ENCODE measurements at places on chromosomes 16 and 17.

- DNase-seq = no peak
Measured at GRCh38 chr17:81130385-81131361, 34.6 kb upstream of the PVALEF start.

DNA sequence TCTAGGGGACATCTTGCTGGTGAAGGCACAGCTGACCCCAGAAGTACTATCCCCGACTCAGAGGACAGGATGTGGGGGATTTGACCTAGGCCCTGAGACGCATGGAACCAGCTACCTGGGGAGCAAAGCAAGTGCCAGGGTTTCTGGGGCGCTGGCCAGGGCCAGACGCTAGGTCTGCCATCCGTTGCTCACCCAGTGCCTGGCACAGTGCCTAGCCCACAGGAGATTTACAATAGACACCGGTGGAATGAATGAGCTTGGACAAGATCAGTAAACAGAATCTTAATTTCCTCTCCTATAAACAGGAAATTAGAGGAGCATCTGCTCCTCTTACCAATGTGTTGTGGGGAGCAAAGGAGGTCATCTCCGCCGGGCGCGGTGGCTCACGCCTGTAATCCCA is 5.0 kb downstream of the RPRML start:
- DNase-seq = no peak

- DNase-seq = no peak
Measured at GRCh38 chr17:50029185-50029584, 26.7 kb upstream of the ITGA3 start.

GRCh38 chr17:49634485-49634860 is 43.4 kb downstream of the SPOP start:
- no peak for DNase-seq

- DNase-seq = no peak
Measured at GRCh38 chr17:27778183-27778582, 22.1 kb downstream of the NOS2 start.

- DNase-seq = peak; percentile 43
Measured at GRCh38 chr16:21646721-21647561, 5.5 kb downstream of the IGSF6 start.

- no peak for DNase-seq
Measured at GRCh38 chr17:56808503-56808902, 25.2 kb downstream of the C17orf67 start.

DNA sequence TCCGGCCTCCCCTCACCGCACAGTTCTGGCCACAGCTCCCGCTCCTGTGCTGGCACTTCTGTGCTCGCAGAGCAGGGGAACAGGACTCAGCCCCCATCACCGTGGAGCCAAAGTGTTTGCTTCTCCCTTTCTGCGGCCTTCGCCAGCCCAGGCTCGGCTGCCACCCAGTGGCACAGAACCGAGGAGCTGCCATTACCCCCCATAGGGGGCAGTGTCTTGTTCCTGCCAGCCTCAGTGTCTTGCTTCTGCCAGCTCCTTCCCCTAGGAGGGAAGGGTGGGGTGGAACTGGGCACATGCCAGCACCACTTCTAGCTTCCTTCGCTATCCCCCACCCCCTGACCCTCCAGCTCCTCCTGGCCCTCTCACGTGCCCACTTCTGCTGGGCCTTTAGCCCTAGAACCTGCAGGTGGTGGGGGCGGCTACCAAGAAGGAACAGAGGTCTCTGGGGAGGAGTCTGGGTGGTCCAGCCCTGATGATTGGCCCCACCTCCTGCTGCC is 645 bp upstream of the ELMO3 start:
- DNase-seq = peak; percentile 70

DNA sequence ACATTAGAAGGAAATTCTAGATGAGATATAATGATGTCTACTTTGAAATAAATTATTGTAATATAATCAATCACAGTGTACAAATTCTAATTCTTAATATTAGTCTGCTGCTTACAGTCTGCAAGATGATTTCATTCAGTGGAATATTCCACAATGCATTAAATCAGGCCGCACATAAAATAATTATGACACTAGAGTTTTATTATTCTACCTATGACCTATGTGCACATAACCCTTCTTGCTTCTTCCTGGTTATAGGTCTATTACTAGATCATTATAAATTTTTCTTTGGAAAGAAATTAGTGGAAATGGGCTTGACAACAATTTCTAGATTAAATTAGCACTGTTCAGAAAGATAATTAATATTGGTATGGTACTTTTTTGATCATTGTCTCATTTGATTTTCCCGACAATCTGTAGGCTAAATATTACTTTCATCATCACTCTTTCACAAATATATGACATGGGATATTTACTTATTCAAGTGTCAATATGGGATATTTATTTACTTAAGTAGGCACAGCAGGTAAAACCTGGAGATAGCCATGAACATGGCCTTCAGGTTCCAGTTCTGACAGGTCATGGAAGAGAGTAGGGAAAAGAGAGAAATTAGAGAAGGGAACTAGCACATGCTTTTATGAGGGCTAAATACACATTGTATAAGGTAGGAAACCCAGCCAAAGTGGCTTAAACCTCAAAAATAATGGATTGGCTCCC is 476.4 kb downstream of the TOX3 start:
- no peak for DNase-seq

GRCh38 chr16:49592546-49593423 is 219.2 kb downstream of the C16orf78 start:
- DNase-seq = peak; percentile 61

GRCh38 chr16:22161999-22162655 is at the start of gene SDR42E2:
TSS of gene SDR42E2 (plus strand) at chr16:22162506. CDS start at chr16:22165583, 3,077 bp downstream.
- DNase-seq = peak; percentile 31

DNA sequence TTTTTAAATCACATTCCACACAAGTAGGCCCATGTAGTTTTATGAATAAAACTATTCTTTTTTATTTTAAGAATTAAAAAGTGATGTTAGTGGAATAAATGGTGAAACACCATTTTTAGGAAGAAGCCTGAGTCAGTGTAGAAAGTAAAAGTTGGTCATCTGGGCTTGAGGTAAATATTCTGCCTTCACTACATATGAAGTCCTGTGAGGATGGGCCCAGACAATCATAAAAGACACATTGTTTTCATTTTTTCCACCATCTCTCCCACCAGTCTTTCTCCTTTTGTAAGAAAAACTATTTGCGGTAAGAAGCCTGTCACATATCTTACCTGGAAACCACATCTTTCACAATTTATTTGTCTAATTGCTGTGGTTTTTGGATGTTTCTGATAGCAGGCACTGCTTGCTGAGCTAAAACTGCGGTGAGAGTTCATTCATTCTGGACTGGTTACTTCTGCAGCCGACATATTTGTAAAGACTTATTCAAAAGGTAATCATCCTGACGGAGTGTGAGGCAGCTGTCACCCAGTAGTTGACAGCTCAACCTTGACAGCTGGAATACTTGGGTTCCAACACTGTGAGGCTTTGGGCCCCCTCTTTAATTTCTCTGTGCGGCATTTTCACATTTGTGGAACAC is 10.6 kb upstream of the RFFL start:
- no peak for DNase-seq

- DNase-seq = no peak
Measured at GRCh38 chr16:6835941-6836340, 496.7 kb upstream of the RBFOX1 start.

DNA sequence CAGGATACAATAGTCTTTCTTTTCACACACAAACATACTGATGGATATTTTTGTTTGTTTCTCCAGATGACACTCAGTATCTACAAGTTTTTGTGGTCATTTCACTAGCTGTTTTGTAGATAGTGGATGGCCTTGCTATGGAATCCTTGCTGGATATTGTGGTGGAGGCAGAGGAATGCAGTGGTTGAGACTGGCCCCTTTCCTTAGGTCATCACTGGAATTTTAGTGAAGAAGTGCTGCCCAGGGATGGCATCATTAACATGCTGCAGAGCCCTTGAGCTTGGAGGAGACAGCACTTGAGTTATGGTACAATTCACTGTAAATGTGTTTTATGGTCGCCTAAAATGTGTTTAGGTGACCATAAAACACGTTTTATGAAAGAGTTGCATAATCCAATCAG is 455.9 kb upstream of the HSBP1 start:
- no peak for DNase-seq

DNA sequence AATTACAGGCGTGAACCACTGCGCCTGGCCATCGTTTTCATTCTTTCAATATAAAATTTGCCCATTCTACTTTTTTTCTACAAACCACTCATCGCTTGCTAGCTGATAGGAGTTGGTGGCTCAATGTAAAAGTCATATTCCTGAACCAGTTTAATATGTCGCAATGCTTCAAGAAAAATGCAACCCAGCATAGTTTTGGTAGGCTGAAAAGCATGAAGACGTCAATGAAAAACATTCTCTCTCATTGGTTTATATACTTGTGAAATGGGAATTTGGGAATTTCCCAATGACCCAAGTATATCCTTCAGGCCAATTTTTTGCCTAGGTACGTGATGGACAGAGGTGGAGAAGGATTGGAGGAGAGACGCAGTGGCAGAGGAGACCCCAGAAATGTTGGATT is 26.9 kb downstream of the USP43 start:
- no peak for DNase-seq

DNA sequence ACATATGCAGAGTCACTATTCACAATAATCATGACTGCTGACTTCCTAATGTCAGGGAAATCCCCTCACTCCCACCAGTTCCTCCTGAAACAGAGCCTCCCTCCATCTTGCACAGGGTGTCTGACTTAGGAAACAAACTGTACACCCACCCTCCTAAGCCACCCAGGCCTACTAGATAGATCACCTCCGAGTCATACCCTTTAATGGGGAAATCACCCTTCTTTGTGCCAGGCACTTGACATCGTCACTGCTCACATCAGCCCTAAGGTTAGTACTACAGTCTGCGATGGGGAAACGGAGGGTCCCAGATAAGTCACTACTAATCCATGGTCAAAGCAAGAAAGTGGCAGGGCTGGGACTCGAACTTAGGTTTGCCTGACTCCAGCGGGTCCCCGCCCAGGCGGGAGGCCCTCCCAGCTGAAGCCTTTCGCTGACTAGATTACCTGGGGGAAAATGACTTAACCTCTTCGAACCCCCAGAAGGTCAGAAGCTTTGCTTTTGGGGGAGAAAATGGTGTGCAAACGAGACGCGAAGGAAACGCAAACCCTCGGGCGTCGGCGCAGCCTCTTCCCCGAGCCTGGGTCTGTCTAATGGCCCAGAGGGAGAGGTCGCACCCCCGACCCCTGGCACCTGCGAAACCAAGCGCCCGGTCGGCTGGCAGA is 3.4 kb upstream of the MLLT6 start:
- DNase-seq = peak; percentile 80

DNA sequence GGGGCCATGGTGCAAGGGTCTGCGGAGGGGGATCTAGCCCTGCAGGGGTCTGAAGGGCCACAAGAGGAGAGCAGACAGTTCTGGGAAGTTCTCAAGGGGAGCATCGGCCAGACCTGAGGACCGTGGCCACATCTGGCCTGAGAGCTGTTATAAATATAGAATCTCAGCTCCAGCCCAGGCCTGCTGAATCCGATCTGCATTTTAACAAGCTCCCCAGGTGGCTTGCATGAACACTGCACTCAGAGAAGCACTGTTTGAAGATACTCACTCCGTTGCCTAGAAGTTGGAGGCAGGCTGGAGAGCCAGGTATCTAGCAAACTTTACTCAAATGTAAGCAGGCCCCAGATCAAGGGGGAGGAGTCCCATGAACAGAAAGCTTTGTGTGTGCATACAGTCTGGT is 61.3 kb downstream of the NKD1 start:
- no peak for DNase-seq

DNA sequence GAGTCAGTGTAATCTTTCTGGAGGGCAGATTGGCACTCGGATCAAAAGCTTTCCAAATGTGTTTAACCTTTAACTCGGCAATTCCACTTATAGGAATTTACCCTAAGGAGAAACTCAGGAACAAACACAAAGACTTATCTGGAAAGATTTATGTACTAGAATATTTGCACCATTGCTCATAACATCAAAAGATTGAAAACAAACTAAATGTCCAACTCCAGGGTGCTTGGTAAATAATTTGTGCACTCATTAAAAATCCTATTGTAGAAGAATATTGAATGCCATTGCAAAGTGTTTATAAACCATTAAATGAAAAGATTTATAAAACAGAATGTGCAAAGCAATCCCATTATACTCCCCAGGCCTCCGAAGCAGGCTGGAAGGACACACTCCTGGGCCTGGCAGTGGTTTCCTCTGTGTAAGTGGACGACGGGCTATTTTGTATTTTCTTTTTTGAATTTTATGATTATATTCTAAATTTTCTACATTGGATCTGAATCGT is 18.7 kb upstream of the RBFOX3 start:
- no peak for DNase-seq

- DNase-seq = no peak
Measured at GRCh38 chr17:74528491-74529199, 2.6 kb downstream of the CD300LB start.

GRCh38 chr17:82962163-82962720 is 117.2 kb upstream of the METRNL start:
- peak; percentile 33 for DNase-seq

- DNase-seq = no peak
Measured at GRCh38 chr17:12977008-12977751, 40.6 kb downstream of the ELAC2 start.

GRCh38 chr17:76683011-76683755 is 27.6 kb downstream of the MXRA7 start:
- DNase-seq = no peak

DNA sequence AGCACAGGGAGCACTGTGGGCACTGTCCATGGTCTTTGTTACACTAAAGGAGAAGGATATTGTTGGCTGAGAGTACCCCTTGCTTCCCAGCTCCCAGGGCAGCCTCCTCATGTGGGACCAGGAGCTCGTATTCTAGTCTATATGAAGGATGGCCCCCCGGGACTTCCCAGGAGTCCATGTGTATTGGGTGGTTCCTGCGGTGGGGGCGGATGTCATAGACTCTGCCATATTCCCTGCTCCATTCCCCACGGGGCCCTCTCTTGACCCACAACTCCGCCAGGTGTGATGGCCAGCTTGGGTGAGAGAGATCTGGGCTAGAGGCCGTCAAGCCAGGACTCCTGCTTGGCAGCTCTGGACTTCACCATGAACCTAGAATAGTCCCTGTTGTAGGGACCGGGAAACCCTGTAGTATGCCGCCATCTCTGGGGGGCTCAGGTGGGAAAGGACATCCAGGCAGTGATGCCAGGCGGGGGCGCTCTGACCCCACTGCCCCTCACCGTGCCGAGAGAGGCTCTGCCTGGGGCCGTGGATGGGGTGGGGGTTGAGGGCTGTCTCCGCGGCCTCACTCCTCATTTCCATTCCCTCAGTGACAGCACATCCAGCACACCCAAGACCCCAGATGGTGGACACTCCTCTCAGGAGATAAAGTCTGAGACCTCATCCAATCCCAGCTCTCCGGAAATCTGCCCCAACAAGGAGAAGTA is 37.8 kb downstream of the OR1D5 start:
- no peak for DNase-seq
